ENCODE measurements at places on chromosomes 12 and 14.
A peak's percentile ranks its signal among the peaks of the same experiment; 100 is the strongest.

GRCh38 chr12:43336962-43337555 is 214.9 kb downstream of the ADAMTS20 start:
- DNase-seq = peak; percentile 48

GRCh38 chr12:90978117-90978770 is 23.3 kb upstream of the CCER1 start:
- DNase-seq = peak; percentile 71

DNA sequence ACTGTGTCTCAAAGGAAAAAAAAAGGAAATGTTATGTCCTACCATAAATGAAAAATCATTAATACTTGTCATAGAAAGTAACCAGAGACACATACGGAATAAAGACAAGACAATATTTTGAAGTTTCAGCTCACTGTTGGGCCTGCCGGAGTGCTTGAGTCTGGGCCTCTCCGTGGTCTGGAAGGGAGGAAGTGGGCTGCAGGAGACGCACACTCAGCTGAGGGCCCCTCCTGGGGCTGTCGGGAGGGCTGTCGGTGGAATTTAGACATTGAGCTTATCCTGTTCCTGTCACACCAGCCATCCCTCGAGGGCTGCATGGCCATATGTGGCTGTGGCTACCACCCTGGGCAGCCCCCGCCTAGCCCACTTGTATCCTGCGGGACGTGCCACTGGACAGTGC is 80.6 kb downstream of the DDX51 start:
- no peak for DNase-seq

DNA sequence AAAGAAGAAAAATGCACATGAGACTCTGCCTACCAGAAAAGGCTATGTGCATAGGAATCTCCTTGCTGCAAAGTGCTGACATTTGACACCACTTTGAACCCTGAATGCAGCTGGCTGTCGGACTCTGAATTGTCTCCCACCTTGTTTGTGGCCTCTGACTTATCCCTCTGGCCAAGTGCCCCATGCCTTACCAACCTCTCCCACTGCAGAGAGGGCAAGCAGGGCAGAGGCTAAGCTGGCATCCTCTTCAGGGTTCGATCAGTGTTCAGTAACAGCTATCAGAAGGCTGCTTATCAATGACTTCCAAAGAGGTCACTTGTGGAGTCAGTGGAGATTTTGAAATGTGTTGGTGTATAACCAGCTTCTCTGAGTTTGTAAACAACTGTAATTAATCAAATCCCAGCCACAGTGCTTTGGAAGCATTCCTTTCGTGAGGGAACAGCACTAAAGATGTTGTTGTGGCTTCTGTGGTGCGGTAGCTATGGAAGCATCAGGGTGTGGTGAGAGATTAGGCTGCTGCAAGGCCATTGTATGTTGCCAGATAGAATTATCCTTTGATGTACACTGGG is 22.6 kb upstream of the BMP4 start:
- peak; percentile 95 for DNase-seq

DNA sequence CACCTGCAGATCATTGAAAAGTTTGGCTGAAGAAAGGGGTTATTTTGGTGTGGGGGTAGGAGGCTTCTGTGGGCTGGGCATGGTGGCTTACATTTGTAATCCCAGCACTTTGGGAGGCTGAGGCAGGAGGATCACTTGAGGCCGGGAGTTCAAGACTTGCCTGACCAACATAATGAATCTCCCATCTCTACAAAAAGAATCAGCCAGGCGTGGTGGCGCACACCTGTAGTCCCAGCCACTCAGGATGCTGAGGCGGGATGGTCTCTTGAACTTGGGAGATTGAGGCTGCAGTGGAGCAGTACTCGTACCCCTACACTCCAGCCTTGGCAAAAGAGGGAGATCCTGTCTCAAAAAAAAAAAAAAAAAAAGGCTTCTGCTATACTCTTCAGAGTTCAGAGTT is 7.0 kb downstream of the DDIT3 start:
- no peak for DNase-seq

DNA sequence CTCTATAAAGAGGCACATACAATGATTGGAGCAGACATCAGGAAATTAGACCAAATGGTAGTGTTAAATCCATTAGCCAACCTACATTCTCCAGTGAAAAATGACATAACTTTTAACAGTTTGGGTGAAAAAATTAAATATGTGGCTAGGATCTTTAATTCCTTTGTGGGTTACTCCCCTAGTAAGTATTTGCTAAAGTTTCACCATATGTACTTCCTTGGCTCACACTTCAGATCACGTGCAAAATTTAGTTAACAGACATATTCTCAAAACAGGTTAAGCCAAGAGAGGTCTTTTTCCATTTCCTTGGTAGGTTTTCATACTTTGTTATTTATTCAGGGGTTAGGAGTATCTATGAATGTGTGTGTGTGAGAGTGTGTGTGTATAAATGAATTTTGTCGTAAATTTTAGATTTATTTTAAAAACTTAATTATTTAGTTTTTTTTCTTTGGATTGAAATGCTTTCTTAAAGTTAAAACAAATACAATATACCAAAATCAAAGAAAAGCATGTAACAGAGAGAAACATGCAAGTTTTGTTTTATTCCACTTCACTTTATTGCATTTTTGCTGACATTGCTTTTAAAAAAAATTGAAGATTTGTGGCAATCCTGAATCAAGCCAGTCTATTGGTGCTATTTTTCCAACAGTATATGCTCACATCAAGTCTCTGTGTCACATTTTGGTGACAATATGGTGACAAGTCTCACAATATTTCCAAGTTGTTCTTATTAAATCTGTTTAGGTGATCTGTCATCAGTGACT is 258.7 kb downstream of the FLRT2 start:
- DNase-seq = no peak

- peak; percentile 44 for DNase-seq
Observed at GRCh38 chr12:101782273-101782731, 43.0 kb upstream of the SYCP3 start.

DNA sequence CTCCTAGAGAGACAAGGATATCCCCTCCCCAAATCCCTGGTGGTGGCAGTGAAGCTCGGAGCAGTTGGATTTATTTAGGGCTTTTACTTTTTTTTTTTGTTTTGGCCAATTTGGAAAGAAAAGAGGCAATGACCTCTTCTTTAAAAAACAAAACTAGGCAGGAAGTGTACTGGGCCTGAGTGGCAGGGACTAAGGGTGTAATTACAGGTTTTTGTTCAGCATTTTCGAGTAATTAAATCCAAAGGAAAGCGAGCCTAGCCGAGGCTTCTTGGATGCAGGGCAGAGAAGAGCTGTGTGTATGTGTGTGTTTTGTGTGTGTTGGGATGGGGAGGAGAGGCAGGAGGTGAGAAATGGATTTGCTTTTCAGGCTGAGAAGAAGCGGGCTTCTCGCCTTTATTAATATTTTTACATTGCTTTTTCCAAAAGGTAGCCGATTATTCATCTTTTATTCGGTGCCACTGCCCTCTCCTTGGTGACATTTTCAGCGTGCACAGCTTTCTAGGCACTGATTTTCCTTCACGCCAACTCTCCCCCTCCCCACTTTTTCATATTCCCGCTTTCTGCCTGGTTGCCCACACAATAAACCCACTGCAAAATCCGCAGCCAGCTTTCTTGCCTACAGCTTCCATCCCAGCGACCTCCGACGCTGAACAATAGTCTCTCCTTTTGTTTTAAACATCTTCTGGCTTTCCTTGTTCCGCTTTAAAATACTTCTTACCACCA is 8.9 kb upstream of the IRF2BPL start:
- peak; percentile 29 for DNase-seq

DNA sequence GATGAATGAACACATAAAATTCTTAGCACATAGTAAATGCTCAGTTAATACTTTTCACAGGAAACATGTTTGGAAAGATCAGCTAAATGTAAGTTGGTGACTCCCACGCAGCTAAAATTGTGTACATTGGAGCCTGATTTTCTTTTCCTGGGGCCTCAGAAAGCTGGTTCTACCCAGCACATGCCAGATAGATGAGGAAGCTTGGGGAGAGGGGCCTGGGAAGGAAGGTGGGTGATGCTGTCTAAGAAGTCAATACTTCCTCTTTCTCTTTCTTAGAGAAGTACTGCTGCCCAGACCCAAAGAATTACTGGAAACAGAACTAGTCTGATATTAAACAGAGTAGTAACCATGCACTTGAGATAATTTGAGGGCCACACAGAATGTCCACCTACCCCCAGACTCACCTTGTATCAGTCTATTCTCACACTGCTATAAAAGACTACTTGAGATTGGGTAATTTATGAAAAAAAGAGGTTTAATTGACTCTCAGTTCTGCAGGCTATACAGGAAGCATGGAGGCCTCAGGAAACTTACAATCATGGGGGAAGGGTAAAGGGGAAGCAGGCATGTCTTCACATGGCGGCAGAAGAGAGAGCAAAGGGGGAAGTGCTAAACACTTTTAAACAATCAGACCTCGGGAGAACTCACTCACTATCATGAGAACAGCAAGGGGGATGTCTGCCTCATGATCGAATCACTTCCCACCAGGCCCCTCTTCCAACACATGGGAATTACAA is 123.3 kb upstream of the MED13L start:
- DNase-seq = no peak

DNA sequence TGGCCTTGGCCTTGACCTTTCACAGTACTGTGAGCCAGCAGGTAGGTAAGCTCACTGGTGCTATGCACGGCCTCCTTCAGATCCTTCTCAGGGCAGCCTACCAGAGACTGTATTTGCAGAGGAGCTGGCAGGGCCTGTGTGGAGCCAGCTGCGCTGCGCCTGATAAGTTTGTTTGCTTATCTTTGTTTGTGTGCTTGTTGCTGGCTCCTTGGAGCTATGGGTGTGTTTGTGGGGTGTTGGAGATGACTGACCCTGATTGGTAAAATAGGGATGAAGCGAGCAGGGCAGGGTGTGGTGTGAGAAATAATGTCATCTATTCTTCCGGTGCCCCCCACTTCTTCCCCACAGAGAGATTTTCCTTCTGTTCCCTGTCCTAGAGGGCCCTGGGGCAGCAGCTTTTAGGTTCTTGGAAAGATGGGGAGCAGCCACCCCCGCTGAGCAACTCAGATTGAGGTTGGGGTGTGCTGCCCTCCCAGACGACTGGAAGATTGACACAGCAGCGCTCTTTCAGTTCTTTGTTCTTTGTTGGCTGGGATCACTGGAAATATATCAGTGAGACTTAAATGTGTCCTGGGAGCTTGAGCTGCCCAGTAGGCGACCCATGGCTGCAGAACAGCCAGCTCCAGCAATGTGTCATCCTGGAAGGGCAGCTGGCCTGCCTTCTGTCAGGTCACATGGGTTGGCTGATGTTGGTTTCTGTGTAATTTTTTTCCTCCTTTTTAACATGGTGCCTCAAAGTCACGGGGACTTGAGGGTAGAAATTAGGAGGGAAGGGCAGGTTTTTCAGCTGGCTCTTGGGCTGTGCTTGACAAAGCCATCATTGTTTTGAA is 19.6 kb downstream of the MLXIP start:
- peak; percentile 72 for DNase-seq

- DNase-seq = no peak
Observed at GRCh38 chr12:31591380-31591901, 505 bp upstream of the DENND5B start.

GRCh38 chr12:86052921-86053320 is 178.8 kb downstream of the NTS start:
- peak; percentile 6 for DNase-seq

DNA sequence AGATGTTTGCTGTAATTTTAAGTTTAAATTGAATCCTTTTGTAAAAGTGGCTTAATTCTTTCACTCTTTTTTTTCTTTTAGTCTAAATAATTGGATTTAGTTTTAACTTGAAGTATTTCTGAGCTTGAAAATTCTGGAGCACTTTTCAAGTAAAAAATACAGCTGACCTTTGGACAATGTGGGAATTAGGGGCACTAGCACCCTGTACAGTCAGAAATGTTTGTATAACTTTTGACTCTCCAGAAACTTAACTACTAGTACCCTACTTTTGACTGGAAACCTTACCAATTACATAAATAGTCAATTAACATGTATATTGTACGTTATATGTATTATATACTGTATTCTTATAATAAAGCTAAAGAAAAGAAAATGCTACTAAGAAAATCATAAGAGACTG is 7.8 kb downstream of the KTN1 start:
- no peak for DNase-seq

DNA sequence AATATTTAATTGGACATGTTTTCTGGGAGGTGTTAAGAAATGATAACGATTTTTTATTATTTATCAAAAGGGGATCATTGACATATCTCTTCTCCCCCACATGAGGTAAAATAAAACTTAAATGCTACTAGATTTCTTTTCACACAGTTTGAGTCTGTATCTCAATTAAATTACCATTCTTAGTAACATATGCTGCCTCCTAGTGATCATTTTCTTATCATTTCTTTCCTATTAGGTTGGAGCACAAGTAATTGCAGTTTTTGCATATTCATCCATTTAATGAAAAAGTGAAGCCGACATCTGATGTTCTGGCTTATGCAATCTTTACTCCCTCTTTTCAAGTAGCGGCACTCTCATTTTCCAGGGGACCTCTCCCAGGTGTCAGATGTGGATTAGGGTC is 24.9 kb downstream of the PUS7L start:
- no peak for DNase-seq

DNA sequence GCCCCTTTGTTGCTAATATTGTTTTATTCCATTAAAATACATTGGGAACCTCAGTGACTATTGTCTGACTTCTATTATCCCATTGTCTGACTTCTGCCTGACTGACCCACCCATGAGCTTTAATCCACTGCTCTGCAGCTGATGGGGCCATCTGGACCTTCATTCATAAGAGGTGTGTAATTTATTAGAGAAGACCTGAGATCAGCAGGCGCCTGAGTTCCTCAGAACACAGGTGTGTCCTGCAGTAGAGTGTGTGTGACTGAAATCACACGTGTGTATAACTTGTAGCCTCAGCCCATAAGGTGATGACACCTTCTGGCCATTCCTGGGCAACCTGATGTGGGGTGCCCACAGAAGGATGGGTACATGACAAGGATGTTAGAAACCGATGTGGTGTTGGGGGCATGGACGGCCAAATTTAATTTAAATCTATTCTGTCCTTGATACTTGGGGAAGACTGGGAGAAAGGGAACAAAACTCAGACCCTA is 821.0 kb downstream of the TMEM121 start:
- no peak for DNase-seq

DNA sequence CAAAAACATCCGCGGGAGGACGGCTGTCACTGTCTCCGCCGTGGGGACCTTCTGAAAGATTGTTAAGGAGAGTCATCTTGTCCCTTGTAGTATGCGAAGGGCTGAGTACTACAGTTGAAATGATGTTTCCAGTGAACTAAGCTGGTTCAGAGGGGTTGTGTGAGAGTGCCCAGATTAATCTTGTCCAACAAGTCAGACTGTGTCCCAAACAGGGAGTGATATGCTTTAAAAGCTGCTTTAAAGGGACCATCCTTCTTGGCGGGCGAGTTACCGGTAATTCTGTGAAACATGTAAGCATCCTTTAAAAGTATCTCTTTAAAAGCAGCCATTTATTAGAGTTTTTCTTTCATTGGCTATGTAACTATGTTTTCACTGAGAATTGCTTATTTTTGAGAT is 1.1 kb downstream of the WDR20 start:
- DNase-seq = no peak

GRCh38 chr12:88643685-88644084 is 63.4 kb upstream of the KITLG start:
- no peak for DNase-seq

DNA sequence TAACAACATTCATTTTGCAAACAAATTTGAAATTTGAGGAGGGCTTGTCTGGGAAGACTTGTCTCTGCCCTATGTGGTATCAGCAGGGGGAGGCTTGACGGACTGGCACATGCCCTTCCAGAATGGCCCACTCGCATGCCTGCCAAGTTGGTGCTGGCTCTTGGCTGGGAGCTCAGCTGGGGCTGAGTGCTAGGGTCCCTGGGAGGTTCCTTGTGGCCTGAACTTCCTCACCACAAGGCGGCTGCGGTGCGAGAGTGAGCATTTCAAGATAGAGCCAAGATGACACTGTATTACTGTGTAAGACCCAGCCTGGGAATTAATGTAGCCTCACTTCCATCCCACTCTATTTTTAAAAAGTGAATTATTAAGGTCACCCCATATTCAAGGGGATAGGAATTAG is 271.6 kb upstream of the PLEKHG7 start:
- DNase-seq = no peak

All from M059J (cell line).